Activated naive CD4-positive, alpha-beta T cell treated with anti-CD3 and anti-CD28 coated beads, Interleukin-2, amount 50 U/mL, for 72 hours (primary cell): ENCODE measurements at places on chromosomes 12 and 14. TPM values are rescaled to one million over a fixed set of nuclear protein-coding genes. Genes with fewer than 3 reads are reported as not detected.

The NRIP2 gene
- total RNA-seq = not detected

The GPR132 gene
- 24.9 TPM for total RNA-seq

The KRT78 gene
- total RNA-seq = not detected

The SMIM41 gene
- not detected for total RNA-seq

The CMA1 gene
- total RNA-seq = not detected

The SERPINA3 gene
- not detected for total RNA-seq

The FIGNL2 gene
- total RNA-seq = 0.30 TPM

The UBE2N gene
- total RNA-seq = 164 TPM
